Colonic mucosa (tissue), 4 donors: ENCODE measurements at places on chromosomes 2 and 18.

DNA sequence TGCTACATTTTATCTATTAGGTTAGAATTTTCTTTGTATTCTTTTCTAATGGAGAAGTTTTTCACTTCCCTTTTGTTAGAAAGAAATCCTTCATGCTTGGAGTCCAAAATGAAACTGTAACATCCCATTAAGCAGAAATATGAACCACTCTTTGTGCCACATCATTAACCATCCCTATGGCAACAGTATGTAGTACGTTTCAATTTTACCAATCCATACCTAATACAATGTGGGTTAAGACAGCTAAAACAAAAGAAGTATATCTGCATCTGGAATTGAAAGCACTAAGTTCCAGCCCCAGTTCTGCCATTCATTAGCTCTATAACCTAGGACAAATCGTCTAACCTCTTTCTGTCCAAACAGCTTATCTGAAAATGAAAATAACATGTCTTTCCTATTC, 409.2 kb upstream of the SPHKAP start:
- no peak for DNase-seq

DNA sequence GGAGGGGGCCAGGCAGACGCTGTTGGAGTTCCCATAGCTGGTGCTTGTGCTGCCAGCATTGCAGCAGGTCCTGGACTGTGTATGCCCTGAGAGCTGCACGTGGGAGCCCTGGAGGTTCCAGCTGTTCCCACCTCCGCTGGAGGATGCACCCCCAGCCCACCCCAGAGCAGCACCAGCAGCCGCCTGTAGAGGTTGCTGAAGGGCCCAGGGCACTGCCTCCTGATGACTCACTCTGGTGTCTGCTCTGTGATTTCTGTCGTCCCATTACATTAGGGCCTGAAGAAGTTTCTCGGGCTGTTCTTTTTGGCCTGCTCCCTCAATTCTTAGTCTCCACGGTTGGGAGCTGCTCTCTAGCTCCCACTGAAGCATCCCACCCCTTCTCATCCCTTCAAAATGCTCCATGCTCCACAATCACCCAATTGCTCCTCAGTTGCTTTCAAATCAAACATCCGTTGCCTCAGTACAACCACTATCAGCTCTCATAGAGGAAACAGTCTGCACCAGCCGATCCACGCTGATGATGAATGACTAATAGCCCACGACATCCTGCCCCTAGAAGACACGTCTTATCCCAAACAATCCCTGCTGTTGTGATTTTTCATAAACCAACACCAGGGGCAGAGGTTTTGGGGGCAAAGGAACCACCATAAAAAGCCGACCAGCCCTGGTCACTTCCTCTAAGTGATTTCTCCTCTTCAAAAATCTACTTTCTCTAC, 65.2 kb upstream of the RNF152 start:
- no peak for DNase-seq

GRCh38 chr18:11937874-11938478, 29.9 kb upstream of the MPPE1 start:
- DNase-seq = peak; percentile 87

- no peak for DNase-seq
Observed at GRCh38 chr2:218082586-218083351, 13.7 kb downstream of the RUFY4 start.

- DNase-seq = no peak
Observed at GRCh38 chr2:98503481-98504105, 58.9 kb downstream of the INPP4A start.

DNA sequence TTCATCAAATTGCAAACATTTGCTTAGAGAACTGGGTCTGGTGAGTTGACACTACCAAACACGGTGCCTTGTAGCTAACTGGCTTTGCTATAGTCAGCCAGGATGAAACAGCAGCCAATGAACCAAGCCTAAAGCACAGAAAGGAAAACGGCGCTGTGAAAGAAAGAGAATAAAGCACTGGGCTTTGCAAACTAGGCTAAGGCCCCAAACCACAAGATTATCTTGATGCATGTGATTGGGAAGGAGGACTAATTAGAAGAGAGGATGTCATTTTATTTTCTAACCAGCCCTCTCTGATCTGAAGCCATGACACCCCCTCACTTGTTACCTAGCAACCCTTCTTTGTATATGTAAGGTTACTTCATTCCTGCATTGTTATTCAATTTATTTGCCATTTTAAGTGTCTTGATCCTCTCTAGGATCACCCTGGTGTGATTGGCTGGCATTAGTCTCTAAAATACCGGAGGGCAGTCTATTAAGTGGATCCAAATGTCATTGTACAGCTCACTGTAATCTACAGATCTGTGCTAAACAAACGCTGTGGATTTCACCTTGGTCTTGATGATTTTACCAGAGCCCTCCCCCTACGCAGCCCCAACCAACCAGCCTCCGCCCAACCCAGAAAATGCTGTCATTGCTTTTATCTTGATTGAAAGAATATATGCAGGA, 395.4 kb upstream of the ACVR2A start:
- DNase-seq = no peak

DNA sequence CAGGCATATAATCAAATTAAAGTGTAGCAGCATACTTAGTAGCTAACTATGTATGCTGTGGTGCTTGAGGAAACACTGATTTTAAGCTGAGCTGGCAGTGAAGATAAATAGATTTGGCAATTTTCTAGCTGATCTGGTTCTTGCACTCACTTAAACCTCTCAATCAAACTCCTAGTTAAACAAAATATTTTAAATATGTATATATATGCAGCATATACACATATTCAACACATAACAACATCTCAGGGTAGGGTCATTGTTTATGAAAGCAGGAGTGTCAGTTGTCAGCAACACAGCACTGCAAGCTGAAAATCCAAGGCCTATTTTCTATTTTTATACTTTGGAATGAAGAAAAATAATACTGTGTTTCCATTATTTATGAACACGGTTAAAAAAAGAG, 10.4 kb upstream of the FSHR start:
- DNase-seq = no peak

DNA sequence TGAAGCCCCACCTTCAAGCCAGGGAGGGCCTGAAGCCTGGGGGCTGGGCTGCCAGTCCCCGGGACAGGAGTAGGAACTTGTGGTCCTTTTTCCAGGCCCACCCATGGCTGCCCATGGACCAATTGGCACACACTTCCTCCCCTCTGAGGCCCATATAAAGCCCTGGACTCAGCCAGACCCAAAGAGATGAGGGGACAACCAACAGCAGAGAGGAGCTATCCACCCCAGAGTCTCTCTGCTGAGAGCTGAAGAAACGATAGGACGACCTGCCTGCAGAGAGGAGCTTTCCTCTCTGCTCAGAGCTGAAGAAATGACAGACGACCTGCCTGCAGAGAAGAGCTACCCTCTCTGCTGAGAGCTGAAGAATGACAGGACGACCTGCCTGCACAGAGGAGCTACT, 43.8 kb upstream of the PEX13 start:
- DNase-seq = no peak

DNA sequence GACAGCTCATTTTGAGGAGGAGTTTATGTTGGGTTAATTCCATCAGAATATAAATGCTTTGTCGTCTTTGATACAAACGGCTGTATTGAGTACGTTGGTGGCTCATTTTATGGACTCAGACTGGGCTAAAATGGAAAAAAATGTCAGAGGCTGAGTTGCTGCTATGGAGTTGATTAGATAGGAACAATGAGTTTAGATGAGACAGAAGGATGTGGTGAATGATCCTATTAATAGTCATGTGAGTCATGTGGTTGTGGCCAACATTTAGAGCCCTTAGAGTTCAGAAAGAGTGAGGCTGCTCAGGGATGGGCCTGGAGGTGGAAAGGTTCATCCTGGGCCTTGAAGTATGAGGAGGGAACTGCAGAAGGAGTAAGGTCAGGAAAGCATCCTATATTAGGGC, 434.2 kb downstream of the MEIS1 start:
- DNase-seq = no peak
